IMR-90 (cell line): ENCODE measurements at places on chromosomes 7 and 10. TPM values are rescaled to one million over a fixed set of nuclear protein-coding genes. Genes with fewer than 3 reads are reported as not detected.

GRCh38 chr7:73621168-73622063 is 2.9 kb downstream of the MLXIPL start:
- no peak for DNase-seq

GRCh38 chr7:104938741-104939390 is 75.1 kb upstream of the KMT2E start:
- no peak for DNase-seq

The PRKCQ gene
- under 0.01 TPM in 1 of 2 replicates, not detected in the other for total RNA-seq

GRCh38 chr10:82288461-82288881 is 413.5 kb downstream of the NRG3 start:
- no peak for DNase-seq

GRCh38 chr7:129270077-129270476 is 45.2 kb downstream of the AHCYL2 start:
- DNase-seq = no peak

- DNase-seq = no peak
These were observed 172.8 kb downstream of the NRP1 start for GRCh38 chr10:33161550-33162247.

DNA sequence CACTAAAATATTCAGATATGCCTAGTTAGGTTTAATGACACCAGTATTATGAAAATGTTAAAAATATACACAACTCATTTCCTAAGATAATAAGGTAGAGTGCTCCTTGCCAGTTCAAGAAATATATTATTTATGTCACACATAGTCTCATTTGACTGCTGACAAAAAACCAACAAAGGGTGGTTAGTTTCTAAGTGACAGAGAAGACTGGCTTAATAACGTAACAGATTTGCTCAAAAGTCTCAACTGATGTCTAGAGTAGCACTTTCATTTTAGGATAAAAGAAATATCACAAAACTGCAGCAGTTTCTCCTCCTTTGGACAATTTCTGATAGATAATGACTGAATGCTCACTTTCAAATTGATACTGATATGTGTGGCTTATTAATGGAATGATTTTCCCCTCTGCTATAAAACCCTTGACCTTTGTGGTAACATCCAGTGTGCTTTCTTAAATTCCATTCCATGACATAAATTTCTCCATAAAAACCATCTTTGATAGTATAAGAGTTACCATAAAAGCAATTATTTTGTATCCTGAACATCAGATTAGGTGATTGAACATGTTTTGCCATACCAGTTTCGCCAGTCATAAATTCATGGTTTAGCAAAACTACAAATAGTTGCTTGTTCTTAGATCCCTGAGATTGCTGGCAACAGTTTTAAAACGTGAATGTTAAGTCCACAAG is 94.2 kb downstream of the NRBF2 start:
- no peak for DNase-seq

The EBF3 gene
- 0.36 and 0.56 TPM in 2 replicates for total RNA-seq

DNA sequence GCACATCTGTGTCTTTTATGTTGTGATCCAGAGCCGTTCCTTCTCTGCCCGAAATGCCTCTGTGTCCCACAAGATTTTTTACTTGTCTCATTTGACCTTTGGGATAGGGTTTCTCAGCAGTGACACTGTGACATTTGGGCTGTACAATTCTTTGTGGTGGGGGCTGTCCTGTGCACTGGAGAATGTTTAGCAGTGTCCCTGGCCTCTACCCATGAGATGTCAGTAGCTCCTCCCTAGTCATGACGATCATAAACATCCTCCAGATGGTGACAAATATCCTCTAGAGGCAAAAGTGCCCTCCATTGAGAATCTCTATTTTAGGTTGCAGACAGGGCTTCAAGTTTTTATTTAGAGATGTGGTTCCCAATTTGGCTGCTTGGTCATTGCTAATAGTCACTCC is 91.3 kb downstream of the PPP1R17 start:
- no peak for DNase-seq

DNA sequence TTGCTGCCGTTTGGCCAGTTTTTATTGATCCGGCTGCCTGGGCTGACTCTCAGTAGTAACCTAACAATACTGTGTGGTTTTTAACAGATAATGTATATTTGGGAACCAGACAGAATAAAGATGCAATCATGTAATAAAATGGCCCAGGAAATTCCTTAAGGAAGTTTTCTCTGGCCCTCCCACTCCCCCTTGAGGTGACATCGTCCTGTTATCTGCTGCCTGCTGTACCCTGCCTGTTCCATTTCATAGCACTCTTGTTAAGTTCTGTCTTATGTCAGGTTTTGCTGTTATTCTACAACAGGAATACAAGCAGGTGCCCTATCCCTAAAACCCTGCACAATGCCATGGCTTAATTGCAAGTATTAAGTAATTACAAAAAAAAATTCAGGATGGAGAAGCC is 12.5 kb downstream of the ITGB8 start:
- no peak for DNase-seq

DNA sequence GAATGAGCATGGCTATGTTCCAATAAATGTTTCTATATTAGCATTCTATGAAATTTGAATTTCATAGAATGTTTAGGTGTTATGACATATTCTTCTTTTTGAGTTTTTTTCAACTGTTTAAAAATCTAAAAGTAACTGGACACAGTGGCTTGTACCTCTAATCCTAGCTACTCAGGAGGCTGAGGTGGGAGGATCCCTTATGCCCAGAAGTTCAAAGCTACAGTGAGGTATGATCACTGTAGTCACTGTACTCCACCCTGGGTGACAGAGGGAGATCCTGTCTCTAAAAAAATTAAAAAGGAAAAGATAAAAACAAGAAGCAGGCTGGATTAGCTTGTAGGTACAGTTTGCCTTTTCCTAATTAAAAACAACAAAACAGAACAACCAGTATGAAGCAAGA is 95.1 kb downstream of the NRBF2 start:
- DNase-seq = no peak

The CCDC3 gene
- total RNA-seq = under 0.01 and 0.36 TPM in 2 replicates

- DNase-seq = no peak
These were observed 12.6 kb downstream of the FGF8 start for GRCh38 chr10:101763141-101763846.

- DNase-seq = no peak
These were observed 251.7 kb upstream of the MYO3A start for GRCh38 chr10:25682203-25682851.

GRCh38 chr7:133110312-133110711 is 28.4 kb upstream of the CHCHD3 start:
- DNase-seq = no peak
